ENCODE measurements at places on chromosomes 3 and 15.
A peak's percentile ranks its signal among the peaks of the same experiment; 100 is the strongest.

DNA sequence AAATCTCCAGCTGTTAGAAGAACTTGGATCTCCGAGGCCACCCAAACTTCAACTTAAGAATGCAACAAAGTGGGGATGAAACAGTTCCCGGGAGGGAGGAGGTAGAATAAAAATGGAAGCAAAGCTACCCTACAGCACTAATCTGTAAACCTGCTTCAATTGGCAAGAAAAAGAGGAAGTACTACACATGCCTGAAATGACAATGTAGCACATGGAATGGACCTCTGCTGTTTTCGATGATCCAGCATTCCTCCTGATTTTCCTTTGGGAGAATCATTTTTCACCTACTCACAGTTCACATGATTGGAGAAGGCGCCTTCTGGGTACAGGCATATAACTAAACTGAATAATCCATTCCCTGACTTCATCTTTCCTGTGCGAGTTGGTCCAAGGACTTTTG is 1081.5 kb downstream of the FHIT start:
- no peak for DNase-seq

- no peak for DNase-seq
Measured at GRCh38 chr3:23756206-23756840, 49.4 kb upstream of the UBE2E1 start.

GRCh38 chr3:147758771-147759170 is 349.6 kb downstream of the ZIC1 start:
- no peak for DNase-seq

- no peak for DNase-seq
Measured at GRCh38 chr3:84299329-84299728, 659.5 kb upstream of the CADM2 start.

DNA sequence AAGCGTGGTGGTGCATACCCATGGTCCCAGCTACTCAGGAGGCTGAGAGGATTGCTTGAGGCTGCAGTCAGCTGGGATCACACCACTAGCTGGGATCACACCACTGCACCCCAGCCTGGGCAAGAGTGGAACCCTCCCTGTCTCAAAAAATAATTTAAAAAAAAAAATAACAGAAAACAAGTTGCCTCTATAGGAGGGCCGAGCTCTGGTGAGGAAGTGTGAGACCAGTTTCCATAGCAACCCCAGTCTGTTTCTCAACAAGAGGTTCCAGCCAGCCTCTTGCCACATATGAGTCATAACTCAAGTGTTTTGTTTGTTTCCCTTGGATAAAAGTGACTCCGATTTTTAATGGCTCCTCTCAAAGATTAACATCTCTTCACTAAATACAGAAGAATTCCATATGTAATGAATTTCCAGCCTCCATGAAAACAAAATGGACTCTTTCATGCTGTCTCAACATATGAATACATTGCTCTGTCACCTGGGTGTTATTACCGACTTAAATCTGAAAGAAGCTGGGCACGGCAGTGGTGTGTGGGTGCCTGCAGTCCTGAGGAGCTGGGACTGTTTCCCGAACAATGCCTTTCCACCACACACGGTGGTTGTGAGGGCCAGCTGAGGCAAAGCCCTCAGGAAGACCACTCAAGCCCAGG is 19.7 kb downstream of the TMEM43 start:
- DNase-seq = peak; percentile 58

DNA sequence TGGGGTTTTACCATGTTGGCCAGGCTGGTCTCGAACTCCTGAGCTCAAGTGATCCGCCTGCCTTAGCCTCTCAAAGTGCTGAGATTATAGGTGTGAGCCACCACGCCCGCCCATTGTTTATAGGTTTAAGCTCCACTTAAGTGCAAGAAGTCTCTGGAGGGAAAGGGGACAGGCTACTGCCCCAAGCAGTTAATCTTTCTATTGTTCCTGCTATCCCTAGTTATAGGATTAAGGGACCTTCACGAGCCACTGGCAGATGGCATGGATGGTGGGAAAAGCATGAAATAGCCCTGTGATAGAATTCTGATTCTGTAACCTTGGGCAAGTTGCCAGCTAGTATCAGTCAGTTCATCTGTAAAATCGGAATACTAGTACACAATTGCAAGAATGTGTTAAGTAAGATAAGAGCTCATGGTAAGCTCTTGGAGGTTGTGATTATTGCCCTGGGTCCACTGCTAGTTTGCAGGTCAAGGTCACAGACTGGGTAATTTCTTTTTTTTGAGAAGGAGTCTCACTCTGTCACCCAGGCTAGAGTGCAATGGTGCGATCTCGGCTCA is 5.3 kb upstream of the RBPMS2 start:
- no peak for DNase-seq

DNA sequence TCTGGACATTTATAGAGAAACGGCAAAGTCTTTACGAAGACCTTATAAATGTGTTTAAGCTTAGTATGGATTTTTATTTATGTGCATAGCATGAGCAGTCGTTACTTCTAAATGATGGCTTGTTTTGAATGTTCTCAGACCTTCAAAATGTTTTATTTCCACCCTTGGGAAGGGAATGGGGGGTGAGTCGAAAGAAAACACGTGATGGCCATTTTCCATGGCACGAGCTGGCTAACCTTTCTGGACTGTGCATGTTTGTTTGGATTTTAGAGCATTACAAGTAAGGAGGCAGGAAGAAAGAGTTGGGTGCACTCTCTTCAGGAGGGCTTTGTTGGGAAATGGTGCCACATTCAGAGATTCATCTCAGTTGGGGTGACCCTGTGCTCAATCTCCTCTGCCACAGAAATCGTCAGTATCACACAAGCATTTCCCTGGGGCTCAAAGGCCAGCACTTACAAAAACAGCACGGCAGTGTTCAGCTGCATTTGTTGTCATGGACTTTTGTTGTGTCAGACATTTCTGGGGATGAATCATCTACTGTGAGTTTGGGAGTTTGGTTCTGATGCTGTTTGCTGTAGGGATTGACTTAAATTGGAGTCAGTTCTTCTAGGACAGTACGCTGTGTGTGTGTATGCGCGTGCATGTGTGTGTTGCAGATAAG is 52.3 kb upstream of the ADAMTS9 start:
- no peak for DNase-seq

GRCh38 chr15:76576523-76577279 is 240.1 kb downstream of the ISL2 start:
- no peak for DNase-seq

GRCh38 chr3:101072300-101072699 is 79.1 kb upstream of the ABI3BP start:
- no peak for DNase-seq

DNA sequence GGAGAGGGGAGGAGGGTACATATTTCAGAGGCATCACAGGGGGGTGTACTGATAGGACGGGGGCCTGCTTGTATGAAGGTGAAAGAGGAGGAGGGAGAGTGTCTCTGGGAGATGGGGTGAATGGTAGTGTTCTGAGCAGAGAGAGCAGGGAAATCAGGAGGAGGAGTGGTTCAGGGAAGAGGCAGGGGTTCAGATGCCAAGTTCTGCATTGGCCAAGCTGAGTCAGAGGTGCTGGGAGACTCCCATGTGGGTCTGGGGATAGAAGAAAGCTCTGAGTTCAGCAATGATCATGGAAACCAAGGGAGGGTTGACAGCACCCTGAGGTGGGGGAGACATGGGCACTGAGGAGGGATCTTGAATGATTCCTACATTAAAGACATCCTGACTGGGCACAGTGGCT is 3.0 kb downstream of the CYP8B1 start:
- no peak for DNase-seq
